ENCODE measurements at places on chromosomes 12 and 14.

GRCh38 chr12:41548926-41549325 is 360.8 kb downstream of the PDZRN4 start:
- DNase-seq, result no peak

DNA sequence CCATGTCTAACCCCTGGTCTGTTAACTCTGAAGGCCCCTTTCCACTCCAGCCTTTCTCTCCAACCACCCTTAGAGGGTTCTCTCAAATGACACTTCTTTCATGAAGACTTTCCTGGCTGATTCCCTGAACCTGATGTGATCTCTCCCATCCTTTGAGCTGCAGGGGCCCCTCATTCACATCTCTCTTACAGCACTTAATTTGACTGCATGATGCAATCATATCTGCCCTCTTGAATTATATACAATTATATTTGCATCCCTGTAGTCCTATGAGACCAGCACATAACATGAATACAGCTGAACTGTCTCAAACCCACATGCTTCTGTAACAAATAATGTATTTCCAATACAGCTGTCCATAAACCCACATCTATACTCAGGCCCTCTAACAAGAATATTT is 56.4 kb downstream of the PPP2R5E start:
- DNase-seq, result no peak

GRCh38 chr14:67417633-67418032 is 5.7 kb upstream of the PLEK2 start:
- no peak for DNase-seq

DNA sequence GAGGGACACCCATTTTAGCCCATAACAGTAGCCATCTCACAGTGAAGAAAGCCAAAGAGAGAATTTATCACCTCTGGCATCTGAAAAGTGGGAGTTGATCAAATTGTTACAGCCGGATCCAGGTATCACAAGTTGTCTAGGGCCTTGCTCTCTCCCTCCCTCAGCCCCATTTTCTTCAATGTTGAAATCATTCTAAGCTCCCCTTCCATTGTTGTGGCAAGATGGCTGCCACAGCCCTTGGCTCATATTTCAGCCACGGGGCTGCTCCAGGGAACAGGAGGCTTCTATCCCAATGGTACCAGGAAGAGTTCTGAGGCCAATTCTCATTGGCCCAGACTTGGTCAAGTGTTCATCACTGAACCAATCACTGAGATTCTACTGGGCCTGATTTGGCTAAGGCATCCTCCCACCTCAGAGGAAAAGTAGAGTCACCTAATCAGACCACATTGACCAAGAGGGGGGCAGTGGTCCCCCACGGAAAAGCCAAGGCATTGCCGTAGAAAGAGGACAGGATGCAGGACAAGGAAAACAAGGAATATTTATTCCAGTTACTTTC is 106.2 kb downstream of the GPATCH2L start:
- no peak for DNase-seq

GRCh38 chr14:36580856-36581831 is 1.3 kb downstream of the NKX2-8 start:
- no peak for DNase-seq

DNA sequence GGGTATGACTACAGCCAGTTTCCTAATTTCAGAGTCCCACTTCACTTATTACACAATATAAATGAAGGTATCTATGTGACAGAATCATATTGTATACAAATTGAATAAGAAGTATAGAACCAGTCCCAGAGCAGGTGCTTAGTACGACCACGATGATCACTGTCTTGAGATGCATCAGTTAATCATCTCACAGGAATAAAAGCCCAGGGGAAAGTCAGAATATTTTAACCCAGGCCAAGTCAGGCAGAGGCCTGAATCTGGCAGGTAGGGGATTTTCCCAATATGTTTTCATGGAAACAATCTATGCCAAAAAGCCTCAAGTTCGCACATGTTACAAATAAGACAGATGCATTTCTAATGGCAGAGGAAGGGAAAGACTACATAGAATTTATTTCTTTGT is 758.4 kb downstream of the BCL11B start:
- no peak for DNase-seq
